ENCODE measurements at places on chromosomes 5 and 9.
A peak's percentile ranks its signal among the peaks of the same experiment; 100 is the strongest.

DNA sequence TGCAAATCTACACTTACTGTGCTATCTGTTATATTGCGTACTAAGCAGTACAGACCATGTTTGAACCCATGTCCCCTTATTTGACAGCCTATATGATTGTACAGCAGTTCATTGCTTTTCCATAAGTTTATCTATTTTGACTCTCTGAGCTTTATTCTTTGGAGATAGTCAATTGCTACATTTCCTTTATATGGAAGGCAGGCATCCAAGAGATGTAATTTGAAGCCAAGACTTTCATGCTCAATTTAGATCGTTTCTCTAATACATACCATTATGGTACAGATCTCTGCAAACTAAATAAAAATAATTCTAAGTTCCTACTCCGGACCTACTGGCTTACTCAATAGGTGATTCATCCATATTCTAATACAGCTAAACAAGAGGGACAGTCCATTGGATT is 424.8 kb downstream of the TMEM38B start:
- DNase-seq = no peak

GRCh38 chr5:142087920-142088679 is 20.5 kb upstream of the NDFIP1 start:
- no peak for DNase-seq

- DNase-seq = no peak
These were observed 1215.9 kb downstream of the EFNA5 start for GRCh38 chr5:106454651-106455415.

- DNase-seq = no peak
These were observed 333.6 kb downstream of the PIK3R1 start for GRCh38 chr5:68548959-68549676.

- no peak for DNase-seq
These were observed 8.0 kb downstream of the EIF4E1B start for GRCh38 chr5:176638437-176638836.

DNA sequence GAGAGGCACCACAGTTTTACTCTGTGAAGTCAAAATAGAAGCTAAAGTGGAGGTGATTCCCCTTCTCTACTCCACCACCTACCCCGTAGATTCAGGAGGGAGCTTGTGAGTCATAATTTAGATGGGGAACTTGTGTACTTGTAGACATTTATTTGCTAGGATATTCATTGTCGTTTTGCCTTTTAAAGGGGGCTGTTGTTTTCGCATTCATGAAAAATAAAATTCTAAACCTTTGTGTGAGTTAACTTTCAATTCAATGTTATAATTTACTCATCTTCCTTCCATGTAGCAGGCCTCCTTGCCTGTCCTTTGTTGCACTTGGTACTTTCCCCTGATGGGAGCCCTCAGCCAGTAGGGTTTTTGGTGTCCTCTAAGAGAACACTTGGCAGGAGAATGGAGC is 22.0 kb downstream of the SECISBP2 start:
- no peak for DNase-seq

DNA sequence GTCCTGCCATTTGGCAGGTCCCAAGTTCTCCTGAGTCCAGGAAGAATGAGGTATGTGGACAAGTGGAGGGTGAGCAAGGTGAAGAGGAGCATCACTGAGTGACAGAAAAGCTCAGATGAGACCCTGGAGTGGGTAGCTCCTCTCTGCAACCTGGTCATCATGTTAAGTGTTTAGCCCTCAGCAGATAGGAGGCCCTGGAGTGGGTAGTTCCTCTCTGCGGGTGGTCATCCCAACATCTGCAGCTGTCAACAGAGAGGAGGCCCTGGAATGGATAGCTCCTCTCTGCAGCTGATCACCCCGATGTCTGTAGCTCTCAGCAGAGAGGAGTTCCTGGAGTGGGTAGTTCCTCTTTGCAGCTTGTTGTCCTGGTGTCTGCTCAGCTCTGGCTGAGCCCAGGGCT is 48.4 kb downstream of the NDUFAF2 start:
- DNase-seq = no peak

- DNase-seq = no peak
These were observed 30.9 kb downstream of the GSN start for GRCh38 chr9:121298689-121299466.

- no peak for DNase-seq
These were observed 27.7 kb upstream of the SCGB3A1 start for GRCh38 chr5:180618829-180619562.

GRCh38 chr9:100729336-100729895 is 151.5 kb downstream of the CAVIN4 start:
- DNase-seq = no peak

DNA sequence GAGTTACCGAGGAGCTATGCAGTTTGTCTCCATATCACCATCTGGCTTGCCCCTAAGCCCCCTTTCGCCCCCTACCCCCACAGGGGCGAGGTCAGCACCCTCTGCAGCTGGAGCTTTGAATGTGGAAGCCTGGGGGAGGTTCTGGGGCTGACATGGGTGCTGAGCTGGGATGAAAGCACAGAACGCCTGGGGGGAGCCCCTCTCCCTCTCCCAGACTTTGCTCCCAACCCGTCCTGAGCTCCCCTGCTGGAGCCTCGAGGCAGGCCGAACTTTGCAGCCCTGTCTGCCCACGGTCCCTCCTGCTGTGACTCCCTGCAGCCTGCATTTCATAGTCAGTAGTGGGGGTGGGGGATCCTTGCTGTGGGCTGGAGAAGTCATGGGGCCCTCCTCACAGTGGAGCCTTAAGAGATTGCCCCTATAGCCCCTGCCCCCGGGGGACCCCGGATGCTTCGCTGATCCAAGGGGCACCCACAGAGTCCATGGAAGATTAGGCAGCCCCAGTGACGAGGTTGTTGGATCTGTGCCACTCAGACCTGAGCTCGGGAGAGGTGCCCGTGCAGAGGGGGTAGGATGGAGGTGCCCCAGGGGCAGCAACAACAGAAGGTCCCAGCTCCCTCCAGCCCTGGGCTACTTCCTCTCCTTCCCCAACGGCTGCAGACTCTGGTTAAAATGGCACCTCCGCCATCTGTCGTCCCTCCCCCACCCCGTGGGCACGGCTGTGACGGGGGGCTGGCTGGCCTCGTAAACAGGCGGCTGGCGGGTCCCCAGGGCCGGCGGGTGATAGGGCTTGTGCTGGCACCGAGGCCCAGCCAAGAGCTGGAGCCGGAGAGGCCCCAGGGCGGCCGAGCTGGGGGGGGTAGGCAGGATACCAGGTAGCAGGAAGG is 162.0 kb downstream of the C9orf50 start:
- DNase-seq = peak; percentile 58

DNA sequence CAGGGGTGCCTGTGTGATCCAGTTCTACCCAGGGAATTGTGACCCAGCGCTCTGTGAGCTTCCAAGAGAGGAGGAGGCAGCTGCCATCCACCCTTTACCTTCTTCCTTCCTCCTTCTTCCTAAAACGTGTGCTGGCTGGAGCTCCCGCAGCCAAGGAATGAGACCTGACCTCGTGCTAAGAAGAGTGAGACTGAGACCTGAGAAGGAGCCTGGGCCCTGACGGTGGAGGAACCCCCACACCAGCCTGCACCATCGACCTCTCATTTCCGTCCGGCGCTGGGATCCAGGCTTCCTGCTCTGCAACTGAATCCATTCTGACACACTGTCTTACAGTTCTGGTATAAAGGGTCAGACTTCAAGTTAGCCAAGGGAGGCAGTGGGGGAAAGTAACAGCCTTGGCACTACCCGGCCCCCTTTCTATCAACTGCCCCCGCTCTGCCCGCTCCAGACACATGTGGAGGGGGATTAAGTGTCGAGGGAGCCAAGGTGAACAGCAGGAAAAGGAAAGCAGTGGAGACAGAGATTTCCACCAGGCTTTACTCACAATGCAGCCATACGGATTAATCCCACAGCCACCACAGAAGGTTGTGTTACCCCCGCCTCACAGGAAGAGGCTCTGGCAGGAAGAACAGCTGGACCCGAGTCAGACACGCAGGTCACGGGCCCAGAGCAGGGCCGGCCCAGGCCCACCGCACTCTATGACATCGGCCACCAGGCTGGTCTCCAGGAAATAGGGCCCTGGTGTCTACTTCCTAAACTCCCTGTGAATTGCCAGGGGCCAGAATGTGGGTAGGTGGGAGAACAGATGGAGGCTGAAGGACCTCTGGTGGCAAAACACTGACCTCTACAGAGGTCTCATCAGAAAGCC is 15.8 kb downstream of the MGAT1 start:
- DNase-seq = no peak

DNA sequence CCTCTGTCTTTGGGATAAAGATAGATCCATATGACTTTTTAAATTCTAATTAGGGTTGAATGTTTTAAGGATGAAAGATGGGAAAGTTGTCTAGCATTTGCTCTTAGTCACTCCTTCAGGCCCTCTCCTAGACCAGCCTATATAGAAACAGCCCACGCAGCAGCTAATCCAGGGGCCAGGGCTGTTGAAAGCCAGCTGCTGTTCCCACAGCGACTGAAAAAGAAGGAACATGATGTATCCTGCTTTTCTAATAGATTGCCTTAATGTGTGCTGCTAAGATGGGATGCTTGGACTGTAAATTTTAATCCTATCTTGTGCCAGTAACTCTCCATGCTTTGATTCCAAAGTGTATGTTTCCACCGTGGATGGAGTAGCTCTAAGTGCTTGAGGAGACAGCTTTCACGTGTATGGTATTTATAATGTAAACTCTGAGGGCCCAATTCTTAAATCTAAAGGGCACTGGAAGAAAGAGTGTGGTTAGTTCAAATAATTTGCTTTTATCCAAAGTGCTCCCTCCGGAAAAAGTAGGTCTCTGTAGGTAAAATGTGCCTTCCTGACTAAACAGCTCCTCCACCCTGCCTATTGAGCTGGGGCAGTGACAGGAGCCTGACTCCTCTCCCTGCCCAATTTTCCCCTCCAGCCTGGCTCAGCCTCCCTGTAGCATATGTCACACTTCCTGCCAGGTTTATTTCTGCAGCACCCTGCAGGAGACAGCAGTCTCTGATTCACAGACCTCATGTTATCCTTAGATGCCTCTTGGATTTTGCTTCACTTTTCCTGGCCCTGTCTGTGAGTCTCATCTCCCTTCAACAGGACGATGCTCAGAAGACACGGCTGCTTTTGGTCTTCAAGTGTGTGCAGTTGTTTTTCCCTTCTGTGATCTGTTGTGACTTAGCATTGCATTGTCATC is 33.2 kb downstream of the SLC36A1 start:
- no peak for DNase-seq

DNA sequence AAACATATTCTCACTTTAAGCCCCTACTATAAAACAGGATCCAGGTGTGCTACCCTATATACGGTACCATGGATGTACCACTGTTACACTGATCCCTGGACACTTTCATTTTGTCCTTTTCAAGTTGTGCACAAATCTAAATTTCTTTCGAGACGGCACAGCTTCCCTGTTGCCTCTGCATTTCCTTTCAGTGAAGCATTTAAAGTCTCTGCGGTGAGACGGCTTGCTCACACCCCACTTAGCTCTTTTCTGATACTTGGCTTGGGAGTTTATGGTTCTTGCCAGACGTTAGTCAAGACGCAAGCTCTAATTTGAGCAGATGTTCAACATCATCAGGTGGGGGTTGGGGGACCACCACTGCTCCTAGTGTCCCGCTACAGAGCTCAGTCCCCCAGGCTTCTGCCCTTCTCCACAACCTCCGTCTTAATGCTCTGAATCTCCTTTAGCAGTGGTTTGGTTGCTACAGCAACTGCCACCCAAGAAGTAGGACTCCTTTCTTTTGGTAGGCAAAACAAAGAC is 15.8 kb downstream of the F2RL2 start:
- DNase-seq = no peak

DNA sequence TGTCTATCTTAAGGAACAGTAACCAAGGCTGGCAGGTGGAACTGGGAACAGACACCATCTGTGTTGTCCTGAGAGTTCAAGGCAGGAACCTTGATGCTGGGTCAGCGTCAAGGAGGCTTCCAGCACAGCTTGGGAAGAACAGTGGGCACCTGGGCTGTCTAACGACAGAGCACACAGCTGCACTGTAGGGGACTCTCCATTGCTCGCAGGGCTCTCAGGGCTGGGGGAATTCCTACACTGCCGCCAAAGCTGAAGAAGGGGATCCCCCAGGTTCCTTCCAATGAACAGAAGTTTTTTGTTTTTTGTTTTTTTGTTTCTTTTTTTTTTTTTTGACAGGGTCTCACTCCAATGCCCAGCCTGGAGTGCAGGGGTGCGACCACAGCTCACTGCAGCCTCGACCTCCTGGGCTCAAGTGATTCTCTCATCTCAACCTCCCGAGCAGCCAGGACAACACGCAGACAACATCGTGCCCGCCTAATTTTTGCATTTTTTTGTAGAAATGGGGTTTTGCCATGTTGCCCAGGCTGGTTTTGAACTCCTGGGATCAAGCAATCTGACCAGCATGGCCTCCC is 81.9 kb downstream of the PTPN3 start:
- DNase-seq = no peak

GRCh38 chr5:77637170-77637997 is 1.1 kb downstream of the OTP start:
- no peak for DNase-seq
